Kidney glomerular epithelial cell (primary cell): ENCODE measurements at places on chromosomes 3 and 15.
A peak's percentile ranks its signal among the peaks of the same experiment; 100 is the strongest.

GRCh38 chr3:48299746-48300712, 33.4 kb downstream of the SPINK8 start:
- DNase-seq, result no peak

GRCh38 chr3:112505907-112506306, 6.6 kb upstream of the BTLA start:
- no peak for DNase-seq

GRCh38 chr15:59501597-59501996, 63.6 kb downstream of the FAM81A start:
- DNase-seq, result peak; percentile 67

GRCh38 chr15:77974098-77974414, 103.5 kb downstream of the TBC1D2B start:
- DNase-seq, result no peak

DNA sequence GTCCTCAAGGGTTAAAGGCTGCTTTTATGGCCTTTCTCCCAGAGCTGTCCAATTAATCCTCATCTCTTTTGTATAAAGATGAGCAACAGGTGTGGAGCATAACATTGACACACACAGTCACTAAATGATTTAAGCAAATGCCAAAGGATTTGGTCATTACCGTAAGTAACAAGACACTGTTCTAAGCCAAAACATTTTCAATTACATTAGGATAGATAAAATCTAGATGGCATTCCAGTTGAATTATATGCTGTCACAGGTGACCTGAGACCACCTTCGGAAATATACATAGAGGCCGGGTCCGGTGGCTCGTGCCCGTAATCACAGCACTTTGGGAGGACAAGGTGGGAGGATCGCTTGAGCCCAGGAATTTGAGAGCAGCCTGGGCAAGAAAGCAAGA, 105.3 kb upstream of the UBE3A start:
- no peak for DNase-seq

GRCh38 chr3:32881624-32882023, 63.8 kb downstream of the TRIM71 start:
- no peak for DNase-seq

- no peak for DNase-seq
Measured at GRCh38 chr3:43525941-43526607, 95.7 kb downstream of the ANO10 start.

DNA sequence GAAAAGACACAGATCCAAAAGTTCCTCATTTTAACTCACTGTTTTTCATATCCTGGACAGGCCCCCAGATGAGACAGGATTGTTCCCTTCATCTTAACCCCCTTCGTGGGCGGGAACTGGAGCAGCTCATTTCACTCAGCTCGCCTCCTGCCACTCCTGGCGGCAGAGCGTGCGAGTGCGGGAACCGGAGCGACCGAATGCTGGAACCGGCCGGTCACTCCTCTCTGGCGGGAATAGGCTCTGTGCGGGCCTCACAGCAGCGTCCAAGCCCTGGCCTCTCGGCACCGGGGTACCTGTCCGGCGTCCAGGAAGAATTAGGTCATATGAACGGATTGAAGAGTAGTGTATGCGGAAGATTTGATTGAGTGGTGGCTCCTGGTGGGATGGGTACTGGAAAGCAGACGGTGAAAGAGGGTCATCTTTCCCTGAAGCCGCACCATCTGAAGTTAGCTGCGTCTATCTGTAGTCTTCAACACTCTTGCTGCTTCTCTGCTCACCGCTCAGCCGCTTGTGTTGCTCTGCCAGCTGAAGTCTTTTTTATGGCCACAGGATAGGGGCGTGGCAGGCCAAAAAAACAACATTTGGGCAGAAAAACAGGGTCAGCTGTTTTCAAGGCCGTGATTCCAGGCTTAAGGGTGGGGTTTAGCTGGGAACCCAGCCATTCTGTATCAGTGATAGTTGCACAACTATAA, 42.3 kb upstream of the FXR1 start:
- no peak for DNase-seq

GRCh38 chr3:193297421-193297820, 56.4 kb downstream of the PLAAT1 start:
- no peak for DNase-seq

DNA sequence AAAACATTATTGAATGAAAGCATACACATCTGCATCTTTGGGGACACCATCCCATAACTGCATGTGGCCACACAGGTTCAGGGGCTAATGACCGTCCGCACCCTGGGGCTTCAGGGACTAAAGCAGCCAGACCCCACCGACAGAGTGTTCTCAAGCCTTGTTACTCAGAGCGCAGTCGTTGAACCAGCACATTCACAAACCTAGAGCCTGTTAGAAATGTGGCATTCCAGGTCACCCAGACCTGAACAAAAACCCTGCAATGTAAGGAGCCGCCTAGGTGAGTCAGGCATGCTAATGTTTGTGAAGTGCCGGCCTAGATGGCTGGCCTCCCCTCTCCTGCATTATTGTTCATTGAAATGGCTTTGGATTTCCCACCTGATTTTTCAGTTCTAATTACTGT, 52.3 kb upstream of the HACD2 start:
- DNase-seq, result peak; percentile 19

DNA sequence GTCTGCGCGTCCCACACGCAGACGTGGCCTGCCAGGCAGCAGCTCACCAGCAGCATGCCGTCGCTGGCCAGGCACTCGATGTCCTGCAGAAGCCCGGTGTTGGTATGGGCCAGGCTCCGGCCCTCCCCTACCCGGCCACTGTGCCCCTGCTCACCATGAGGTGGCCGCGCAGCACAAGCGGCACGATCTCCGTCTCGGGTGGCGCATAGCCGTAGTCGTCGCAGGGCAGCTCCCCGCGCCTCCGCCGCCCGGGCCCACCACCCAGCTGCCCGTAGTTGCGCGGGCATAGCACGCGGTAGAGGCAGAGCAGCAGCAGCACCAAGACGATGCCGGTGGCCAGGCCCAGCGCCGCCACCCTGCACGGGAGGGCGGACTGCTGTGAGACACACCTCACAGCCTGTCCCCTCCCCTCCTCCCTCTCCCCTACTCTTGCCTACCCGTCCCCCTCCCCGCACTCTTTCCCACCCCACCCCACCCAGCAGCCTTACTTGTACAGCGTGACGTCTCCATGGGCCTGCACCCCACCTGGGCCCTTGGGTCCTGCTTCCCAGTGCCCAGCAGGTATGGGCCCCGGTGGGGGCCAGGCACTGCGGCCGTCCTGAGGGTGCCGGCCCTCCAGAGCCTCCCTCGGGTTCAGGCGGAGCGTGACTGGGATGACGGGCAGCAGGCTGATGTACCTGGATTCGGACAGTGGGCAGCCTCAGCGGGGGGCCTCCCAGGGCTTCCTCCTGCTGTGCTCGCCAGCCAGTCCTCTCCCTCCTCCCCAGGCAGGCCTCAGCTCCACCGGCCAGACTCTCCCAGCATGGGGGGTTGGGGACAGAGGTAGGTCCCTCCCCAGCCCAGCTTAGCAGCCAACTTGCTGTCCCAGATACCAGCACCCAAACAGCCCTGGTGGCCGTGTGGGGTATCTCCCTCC, 37.6 kb downstream of the PTPN23 start:
- no peak for DNase-seq

GRCh38 chr3:129419476-129419875, 9.0 kb downstream of the EFCAB12 start:
- no peak for DNase-seq

DNA sequence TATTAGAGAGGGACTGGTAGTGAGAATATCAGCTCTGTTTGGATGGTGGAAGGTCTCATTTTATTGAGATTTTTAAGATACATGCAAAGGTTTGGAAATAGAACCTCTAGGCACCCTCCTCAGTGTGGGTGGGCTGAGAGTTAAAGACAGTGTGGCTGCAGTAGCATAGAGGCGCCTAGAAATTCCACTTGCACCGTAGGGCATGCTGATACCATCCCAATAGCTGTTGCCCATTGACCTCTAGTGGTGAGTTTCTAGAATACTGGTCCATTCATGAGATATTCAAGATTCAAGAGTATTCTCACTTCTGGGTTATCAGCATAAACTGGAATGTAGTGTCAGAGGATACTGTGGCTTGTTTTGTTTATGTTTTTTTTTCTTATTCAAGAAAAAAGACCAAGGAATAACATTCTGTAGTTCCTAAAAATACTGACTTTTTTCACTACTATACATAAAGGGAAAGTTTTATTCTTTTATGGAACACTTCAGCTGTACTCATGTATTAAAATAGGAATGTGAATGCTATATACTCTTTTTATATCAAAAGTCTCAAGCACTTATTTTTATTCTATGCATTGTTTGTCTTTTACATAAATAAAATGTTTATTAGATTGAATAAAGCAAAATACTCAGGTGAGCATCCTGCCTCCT, 87.2 kb downstream of the TGFBR2 start:
- DNase-seq, result peak; percentile 73

DNA sequence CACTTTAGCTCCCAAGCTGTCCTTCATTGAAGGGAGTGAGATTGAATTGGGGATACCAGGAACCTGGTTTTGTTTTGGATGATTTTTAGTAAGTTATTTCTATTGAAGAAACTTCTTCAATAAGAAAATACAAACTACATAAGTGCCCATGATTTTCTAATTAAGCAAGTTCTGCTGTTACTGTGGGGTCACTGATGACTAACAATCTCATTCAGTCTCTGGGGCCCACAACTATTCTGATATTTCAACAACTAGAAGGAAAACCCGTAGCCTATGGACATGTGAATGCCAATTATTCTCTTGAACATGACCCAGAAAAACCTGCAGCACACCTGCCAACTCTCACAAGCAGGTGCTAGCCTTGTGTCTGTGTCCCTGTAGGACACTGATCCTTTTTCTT, 184.6 kb downstream of the DCLK3 start:
- DNase-seq, result no peak

DNA sequence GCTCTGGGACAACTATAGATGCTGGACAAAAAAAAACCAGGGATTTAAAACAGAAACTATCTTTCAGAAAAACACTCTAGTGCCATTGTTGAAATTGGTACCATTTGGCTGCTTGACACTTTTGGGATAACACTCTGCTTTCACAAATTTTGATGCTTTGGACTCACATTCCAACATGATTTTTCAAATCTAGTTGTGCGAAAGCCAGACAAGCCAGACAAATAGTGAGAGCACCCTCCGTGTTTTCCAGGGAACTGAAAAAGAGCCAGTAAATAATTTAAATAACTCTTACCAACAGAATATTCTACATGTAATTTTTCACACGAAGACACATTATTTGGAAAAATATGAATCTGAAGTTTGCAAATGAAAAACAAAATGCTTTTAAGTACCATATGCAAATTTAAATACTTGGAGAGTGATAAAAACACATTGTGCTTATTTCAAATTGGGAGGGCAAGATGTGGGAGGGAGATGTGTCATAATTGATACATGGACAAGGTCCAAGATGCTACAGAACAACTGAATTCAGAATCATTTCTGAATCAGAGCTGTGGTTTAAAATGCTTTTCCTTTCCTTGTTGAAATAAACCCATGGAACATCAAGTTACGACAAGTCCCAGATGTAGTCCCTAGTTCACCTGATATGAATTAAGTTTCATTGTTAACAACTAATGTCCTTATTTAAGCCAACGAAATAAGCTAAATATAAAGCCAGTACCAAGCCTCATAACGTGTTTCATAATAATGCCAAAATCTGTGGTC, 144.2 kb upstream of the SOX2 start:
- DNase-seq, result no peak

- peak; percentile 71 for DNase-seq
Measured at GRCh38 chr15:95174301-95175259, 943.2 kb downstream of the MCTP2 start.

DNA sequence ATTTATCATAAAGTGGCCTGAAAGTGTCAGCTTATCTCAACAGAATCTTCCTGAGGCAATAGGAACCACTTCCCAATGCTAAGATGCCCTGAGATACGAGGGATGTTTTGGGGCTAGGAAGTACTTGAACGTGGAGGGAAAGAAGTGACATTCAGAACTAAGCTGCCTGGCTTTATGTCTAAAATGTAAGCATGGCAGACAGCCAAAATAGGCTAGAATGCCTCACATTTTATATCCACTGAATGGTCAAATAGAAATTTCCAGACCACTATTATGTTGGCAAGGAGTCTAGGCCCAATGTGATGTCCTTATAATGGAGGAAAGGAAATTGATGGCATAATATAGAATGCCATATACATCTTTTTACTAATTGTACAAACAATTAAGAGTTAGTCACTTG, 154.9 kb downstream of the PEX5L start:
- no peak for DNase-seq

DNA sequence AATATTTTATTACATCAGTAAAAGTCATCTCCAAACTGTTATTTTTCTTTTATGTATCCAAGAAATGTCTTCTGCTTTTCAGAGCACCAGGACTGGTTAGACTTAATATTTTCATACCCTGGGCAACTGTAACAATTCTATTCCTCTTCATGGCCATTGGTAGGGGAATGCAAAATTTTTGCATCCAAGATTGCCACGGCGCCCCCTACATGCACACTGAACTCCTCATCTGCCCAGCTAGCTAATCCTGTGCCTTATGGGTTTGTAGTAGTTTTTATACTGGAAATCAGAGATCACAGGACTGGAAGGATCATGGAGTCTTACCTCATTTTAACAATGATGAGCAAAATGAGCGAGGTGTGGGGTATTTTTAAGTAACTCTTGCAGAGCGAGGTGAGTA, 74.2 kb downstream of the CRTC3 start:
- no peak for DNase-seq

GRCh38 chr15:35487417-35487816, 58.5 kb downstream of the DPH6 start:
- no peak for DNase-seq

- no peak for DNase-seq
Measured at GRCh38 chr3:25097023-25097422, 331.0 kb upstream of the RARB start.

- no peak for DNase-seq
Measured at GRCh38 chr15:48833526-48834239, 22.8 kb upstream of the CEP152 start.

GRCh38 chr3:13013994-13014754, 59.1 kb downstream of the IQSEC1 start:
- no peak for DNase-seq

DNA sequence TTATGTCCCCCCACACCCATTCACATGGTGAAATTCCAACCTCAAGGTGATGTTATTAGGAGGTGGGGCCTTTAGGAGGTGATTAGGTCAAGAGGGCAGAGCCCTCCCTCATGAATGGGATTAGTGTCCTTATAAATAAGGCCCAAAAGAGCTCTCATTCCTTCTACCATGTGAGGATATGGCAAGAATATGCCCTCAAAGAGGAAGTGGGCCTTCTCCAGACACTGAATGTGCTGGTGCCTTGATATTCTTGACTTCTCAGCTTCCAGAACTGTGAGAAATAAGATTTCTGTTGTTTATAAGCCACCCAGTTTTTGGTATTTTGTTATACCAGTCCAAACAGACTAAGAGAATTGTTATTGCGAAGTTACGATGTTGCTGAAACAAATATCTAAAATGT, 94.4 kb downstream of the ANKRD28 start:
- no peak for DNase-seq

GRCh38 chr3:161474139-161474538, 22.5 kb upstream of the OTOL1 start:
- no peak for DNase-seq

- no peak for DNase-seq
Measured at GRCh38 chr3:105459566-105460290, 93.0 kb downstream of the ALCAM start.
